NCI-H187 treated with DMSO at 0.1 percent for 48 hours (cell line): ENCODE measurements at places on chromosomes 13 and 19.

DNA sequence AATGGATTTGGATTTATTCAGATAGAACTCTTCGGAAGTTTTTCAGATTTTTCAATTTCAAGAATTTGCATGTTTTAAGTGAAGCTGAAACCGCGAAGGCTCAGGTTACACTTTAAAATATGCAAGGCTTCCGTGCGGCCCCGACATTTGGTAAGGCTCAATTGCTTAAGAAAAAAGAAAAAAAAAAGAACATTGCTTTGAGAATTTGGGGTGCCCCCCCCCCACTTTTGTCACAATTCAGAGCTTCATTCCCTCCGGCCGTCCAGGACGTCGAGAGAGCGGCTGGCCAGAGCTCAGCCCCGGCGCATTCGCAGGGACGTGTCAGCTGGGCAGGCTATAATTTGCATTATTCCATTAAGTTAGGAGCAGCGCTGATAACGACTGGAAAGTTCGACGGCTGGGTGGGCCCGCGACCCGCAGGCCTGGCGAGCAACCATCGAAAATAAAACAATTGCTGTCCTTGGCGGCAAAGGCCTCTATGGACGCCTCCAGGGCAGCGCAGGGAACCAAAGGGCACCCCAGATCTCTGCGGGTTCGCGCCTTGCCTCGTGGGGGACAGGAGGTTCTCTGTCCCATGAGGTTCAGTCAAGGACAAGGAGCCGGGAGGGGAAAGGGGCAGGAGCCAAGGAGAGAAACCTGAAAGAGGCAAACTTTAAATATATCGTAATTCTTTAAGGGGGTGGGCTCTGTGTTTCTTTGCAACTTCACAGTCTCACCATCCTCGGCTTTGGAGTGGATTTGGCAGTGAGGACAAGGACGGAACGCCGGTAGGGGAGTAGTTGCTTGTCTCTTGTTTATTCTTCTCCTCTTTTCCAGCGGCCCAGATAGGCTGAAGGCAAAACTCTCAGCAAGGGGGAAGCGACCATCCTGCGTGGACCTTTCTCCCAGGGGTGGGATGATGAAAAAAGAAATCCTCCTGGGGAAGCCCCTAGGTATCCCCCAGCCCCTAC lies 7.0 kb downstream of the SOX21 start:
- no peak for DNase-seq

GRCh38 chr13:47038188-47038587 lies 141.3 kb upstream of the HTR2A start:
- no peak for DNase-seq

GRCh38 chr19:13044231-13044836 lies 49.1 kb downstream of the NFIX start:
- no peak for DNase-seq

GRCh38 chr13:89550938-89551337 lies 1796.5 kb upstream of the MIR17HG start:
- DNase-seq = no peak

DNA sequence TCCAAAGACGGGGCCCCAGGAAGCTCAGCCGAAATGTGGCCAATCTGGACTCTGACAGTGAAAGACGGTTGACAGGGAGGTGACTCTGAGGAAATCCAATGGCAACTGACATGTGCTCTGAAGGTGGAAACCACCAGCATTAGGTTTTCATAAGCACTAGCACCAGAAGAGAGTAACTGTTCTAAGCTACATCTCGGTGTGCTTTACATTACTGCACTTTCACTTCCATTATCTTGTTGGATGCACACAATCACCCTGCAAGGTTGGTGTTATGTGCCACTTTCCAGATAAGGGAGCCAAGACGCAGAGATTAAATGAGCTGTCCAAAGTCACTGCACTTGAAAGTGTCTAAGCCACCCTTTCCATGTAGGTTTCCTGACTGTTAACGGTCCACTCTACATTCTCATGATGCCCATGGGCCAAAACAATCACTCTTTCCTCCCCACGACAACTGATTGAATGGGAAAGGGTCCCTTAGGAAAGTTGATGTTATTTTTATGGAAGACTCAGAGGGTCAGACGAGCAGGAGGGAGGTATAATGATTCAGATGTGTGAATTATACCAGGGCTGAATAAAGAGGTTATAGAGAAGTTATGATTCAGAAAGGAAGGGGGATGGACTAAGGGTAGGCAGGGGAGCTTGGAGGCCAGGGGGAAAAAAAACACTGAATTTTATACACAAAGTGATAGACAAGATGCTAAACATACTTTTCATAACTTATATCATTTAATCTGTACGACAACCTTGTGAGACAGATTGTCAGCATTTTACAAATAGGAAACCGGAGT lies 52.8 kb downstream of the RUBCNL start:
- DNase-seq = no peak

DNA sequence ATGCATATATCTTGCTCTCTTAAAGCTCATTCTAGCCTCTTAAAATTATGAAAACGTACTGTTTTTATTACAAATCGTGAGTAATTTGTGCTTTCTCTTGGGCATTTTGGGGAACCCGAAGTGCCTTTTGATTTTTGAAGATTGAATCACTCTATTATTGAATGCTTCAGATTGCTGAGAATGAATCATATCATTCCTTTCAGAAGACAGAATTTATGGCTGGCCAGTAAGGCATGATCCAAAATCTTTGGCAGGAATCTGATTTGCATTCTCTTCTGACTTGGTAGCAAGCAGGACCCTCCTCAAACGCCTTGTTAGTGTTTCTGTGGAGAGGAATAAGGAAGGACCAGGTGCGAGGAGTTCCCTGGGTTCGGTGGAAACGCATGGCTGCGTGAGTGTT lies 49.5 kb downstream of the STARD13 start:
- no peak for DNase-seq

GRCh38 chr13:45370922-45371406 lies 30.0 kb upstream of the TPT1 start:
- DNase-seq = no peak
